Stimulated activated CD8-positive, alpha-beta memory T cell treated with anti-CD3 and anti-CD28 coated beads, Interleukin-4, amount 100 ng/mL, for 1 hour (primary cell): ENCODE measurements at places on chromosomes 5 and 9.

- no peak for DNase-seq
Observed at GRCh38 chr5:179436321-179437122, 91.3 kb upstream of the ADAMTS2 start.

DNA sequence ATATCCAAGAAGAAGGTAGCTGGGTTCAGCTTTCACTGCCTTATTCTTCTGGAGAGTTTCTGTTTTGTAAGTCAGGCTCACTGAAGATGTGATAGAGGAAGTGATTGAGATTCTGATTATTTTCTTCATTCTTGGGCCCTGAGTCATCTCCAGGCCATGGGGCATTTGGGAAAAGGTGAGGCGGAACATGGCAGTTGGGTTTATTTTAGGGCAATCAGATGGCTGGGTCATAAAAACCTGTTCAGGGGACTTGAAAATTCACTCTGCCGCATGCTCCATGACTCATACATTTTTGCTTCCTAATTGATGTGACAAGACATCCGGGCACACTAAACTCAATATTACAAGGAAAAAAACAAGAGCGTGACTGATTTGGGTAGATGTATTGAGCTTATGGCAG, 265.7 kb upstream of the KLF4 start:
- DNase-seq = no peak

DNA sequence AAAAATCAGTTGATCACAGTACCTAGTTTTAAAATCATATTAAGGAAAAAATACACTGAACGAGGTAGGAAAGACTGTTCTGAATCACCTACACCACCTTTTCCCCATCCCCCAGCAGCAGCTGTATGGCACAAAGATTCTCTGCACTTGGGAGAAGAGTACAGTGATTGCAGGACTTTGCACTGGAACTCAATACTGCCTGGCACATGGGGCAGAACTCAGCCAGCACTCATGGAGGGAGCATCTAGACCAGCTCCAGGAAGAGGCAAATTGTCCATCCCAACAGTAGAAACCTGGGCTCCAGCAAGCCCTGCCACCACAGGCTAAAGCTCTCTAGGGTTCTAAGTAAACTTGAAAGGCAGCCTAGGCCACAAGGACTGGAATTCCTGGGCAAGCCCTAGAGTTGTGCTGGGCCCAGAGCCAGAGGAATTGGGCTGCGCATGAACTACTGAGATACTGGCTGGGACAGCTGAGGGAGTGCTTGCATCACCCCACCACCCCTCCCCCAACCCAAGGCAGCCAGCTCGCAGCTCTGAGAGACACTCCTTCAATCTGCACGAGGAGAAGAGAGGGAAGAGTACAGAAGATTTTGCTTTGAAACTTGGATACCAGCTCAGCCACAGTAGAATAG, 654.4 kb upstream of the CDH6 start:
- DNase-seq = no peak

DNA sequence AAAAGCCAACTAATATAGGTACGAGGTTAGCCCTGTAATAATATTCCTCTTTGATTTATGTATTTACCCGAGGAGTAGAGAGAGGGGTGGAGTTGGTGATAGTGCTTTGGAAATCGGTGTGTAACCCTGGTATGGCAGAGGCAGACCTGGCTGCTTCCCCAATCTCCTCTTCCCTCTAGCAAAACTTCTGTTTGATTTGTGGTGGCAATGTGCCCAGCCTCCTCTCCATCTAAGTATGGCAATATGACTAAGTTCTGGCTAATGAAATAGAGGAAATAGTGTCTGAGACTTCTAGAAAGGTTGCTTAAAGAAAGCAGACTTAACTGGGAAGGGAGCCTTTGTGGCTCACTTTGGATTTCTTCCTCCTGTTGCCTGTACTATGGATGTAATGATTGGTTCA, 491.1 kb downstream of the ENC1 start:
- no peak for DNase-seq

DNA sequence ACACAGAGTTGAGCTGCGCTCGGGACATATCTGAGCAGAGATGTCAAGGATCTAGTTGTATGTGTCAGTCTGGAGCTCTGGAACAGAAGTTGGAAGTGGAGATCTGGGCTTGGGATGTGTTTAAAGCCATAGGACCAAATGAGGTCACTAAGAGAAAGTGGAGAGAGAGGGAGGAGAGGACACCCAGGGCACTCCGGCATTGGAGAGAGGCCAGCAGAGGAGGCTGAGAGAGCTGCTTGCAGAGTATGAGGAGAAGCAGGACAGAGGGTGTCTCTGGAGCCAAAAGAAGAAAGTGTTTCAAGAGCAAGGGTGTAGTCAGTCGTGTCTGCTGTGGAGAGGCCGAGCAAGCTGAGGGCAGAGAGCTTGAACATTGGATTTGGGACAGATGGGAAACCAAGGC, 34.7 kb downstream of the ARHGEF37 start:
- no peak for DNase-seq

- DNase-seq = no peak
Observed at GRCh38 chr5:114789773-114790402, 379.8 kb downstream of the TRIM36 start.

- no peak for DNase-seq
Observed at GRCh38 chr5:8525819-8526218, 656.9 kb downstream of the MTRR start.

DNA sequence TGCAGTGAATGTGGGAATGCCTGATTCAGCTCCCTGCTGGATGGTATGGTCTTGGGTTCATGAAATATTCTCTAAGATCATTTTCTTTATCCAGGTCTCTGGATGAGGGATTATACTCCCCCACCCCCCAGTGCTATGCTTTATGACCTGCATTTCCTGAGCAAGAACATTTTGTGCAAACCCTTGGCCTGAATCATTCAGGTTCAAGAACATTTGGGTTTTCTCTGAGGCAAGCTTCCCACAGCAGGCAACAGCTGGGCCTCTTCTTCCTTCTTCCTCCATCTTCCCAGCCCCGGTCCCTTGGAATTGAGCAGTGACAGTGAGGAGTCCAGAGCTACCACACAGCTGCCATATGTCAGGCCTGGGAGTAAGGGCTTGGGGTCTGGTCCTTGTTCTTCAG, 58.6 kb upstream of the TNFSF15 start:
- no peak for DNase-seq

DNA sequence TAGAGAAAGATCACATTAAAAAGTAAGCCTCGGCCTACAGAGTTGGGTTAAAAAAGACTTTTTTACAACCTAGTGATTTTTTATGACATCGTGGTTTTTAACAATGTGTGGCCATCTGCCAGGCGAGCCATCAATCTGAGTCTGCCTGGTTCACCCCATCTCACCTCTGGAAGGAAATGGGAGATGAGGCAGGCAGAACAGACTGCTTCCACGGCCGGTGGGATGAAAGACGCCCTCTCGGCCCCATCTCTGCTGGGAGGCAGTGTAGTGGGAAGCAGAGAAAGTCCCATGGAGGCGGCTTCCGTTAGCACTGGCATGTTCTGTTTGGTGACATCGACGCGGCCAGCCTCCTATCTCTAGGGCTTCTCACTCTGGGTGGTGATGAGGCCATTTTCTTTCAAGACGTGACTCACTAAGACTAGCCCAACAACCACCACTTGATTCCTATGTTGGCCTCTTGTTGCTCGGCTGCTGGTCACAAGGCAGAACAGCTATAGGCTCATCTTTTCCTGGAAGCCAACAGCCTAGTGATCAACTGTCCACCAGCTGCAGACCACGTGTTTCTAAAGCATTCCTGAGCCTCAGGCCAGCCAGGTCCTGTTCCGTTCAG, 132.4 kb upstream of the OTULINL start:
- DNase-seq = no peak

DNA sequence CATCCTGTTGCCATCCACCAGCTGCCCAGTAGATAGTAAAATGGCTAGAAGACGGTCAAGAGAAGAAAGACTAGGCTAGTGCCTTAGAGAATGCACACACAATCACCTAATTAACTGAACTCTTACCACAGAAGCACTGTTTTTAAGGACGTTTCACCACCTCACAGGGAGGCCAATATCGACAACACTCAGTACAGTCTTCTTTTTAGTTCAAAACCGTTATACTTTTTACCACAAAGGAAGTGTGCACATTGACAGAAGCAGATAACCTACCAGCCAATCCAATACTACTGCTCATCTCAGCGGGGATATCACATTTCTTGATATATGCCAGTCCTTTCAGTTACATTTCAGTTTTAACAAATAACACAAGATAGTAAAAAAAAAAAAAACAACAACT, 122.3 kb downstream of the GNAQ start:
- DNase-seq = no peak
